ENCODE measurements at places on chromosomes 12 and 14. TPM values are rescaled to one million over a fixed set of nuclear protein-coding genes. Genes with fewer than 3 reads are reported as not detected.

DNA sequence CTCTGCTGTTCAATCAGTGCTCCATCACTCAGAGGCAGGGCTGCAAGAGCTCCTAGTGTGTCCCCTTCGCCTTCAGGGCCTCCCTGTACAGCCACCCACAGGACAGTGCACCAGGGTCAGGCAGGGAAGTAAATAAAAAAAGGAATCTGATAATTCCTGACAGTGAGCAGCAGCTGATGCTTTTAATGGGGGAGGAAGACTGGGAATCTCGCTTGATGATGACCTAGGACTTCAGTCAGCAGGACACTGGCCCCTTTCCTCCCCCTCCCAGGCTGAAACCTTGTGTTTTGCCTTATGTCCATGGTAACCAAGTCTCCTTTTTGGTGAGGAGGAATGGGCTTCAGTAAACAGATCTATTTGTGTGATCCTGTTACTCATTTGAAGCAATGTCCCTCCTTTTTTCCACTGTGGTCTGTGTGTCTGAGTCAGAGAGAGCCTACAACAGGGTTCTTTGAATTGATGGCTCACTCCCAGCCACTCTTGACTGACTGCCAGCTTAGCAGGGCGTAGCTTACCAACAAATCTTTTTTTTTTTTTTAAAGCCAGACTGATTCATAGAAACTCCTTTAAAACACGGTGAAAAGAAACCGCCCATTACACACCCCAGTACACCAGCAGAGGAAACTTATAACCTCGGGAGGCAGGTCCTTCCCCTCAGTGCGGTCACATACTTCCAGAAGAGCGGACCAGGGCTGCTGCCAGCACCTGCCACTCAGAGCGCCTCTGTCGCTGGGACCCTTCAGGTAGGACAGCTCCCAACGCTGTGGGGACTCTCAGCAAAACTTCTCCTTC is at the start of gene EMP1:
EMP1 (plus strand) TSS at position 597 of the 792 bp plus-strand sequence. CDS start 14,785 bp downstream, outside the sequence.
- peak within 1 kb of the TSS; percentile 10 for H3K27ac ChIP-seq
- peaks cover 3% of the 10 kb centered on the region for H3K4me1 ChIP-seq
- H3K36me3 ChIP-seq, result no peaks in the 10 kb centered on the region
- H3K4me3 ChIP-seq, result peak within 1 kb of the TSS; percentile 85
- H3K27me3 ChIP-seq, result no peaks in the 10 kb centered on the region

FOXG1 gene
- not detected for total RNA-seq

- H3K27ac ChIP-seq, result no peak overlapping the region
- H3K4me3 ChIP-seq, result no peak overlapping the region
- H3K36me3 ChIP-seq, result no peaks in the 10 kb centered on the region
- no peaks in the 10 kb centered on the region for H3K27me3 ChIP-seq
- no peaks in the 10 kb centered on the region for H3K4me1 ChIP-seq
- DNase-seq, result no peak
Measured at GRCh38 chr14:74267588-74267987, 28.3 kb downstream of the VSX2 start.

SERPINA5 gene
- total RNA-seq, result 9.0 TPM

DNA sequence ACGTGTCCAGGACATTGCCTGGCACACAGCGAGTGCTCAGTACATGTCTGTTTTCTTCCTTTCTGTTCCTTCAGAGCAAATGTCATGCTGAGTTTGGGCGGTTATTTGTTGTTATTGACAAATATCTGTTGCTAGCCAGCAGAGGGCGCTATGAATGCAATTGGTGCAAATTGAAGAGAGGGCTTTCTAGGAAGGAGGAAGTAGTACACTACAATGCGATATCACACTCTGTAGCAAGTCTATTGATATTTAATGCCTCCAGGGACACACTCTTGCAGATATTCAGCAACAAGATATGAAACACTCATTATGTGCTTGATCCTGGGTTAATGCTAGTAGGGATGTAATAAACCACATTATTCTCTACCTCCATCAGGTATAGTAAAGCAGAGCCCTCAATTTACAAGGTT is 267.3 kb upstream of the SRRM4 start:
- no peaks in the 10 kb centered on the region for H3K4me1 ChIP-seq
- H3K27me3 ChIP-seq, result no peaks in the 10 kb centered on the region
- no peak for DNase-seq
- no peak overlapping the region for H3K27ac ChIP-seq
- no peak overlapping the region for H3K4me3 ChIP-seq
- no peaks in the 10 kb centered on the region for H3K36me3 ChIP-seq

- H3K27me3 ChIP-seq, result no peaks in the 10 kb centered on the region
- no peak overlapping the region for H3K27ac ChIP-seq
- no peak for DNase-seq
- H3K4me1 ChIP-seq, result peaks cover 2% of the 10 kb centered on the region
Measured at GRCh38 chr12:44317651-44318126, 481.8 kb downstream of the TMEM117 start.

SLCO1C1 gene
- total RNA-seq, result 5.1 TPM

DNA sequence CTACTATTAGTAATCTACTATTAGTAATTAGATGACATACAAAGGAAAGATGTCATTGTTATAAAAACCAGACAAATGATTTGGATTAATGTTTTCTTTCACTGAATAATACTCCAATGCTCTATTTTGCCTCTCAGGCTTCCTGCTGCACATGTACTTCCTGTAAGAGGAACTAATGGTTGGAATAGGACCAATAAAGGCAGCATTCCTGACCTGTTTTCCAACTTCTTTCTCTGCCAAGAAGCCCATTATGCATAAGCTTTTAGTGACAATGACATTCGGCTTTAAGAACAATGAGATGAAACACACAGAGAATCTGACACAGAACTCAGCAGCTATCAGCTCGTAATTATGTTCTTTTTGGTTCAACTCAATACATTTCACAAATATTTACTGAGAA is 5.2 kb upstream of the C12orf56 start:
- H3K4me1 ChIP-seq, result no peaks in the 10 kb centered on the region
- H3K27me3 ChIP-seq, result no peaks in the 10 kb centered on the region
- H3K4me3 ChIP-seq, result no peak overlapping the region
- no peak overlapping the region for H3K27ac ChIP-seq
- H3K36me3 ChIP-seq, result no peaks in the 10 kb centered on the region

DNA sequence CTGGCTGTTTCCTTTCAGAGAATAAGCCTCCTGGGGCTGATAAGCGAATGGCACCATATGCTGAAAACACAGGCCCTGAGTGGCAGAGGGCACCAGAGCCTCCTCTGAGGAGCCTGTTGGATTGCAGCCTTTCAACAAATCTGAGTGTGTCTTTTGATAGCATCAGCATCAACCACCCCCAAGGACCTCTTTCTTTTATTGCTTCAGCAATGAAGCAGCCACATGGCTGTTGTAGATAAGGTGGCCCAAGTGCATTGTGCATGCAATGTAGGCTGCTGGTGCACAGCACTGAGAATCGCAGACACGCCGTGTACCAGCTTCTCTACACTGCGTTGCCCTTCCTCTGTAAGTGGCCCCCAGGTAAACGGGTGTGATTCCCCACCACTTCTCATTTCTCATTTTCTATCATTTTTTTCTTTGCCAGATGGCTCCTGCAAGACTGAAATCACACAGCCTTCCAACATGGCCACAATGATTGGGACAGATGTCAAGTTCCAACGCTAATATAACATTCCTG is 191.7 kb downstream of the DAD1 start:
- H3K4me3 ChIP-seq, result no peak overlapping the region
- DNase-seq, result no peak
- H3K27me3 ChIP-seq, result no peaks in the 10 kb centered on the region
- H3K27ac ChIP-seq, result no peak overlapping the region
- H3K4me1 ChIP-seq, result peaks cover 2% of the 10 kb centered on the region

DNA sequence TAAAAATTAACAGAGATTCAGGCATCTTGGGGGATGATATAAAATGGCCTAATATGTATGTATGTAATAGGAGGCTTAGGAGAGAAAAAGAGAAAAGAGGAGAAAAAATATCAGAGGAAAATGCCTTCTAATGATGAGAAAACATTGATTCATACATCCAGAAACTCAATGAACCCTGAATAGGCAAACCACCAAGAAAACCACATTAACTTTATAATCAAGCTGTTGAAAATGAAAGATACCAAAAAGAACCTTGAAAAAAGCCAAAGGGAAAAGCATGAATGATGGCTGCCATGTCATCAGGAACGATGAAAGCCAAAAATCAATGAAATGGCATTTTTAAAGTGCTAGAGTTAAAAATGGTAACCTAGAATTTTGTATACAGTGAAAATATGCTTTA is 180.2 kb downstream of the EPS8 start:
- no peak overlapping the region for H3K4me3 ChIP-seq
- H3K36me3 ChIP-seq, result no peaks in the 10 kb centered on the region
- peaks cover 1% of the 10 kb centered on the region for H3K4me1 ChIP-seq
- no peak for DNase-seq

SLC5A8 gene
- not detected for total RNA-seq

- H3K4me3 ChIP-seq, result no peak overlapping the region
- H3K4me1 ChIP-seq, result no peaks in the 10 kb centered on the region
- no peak for DNase-seq
- no peaks in the 10 kb centered on the region for H3K27me3 ChIP-seq
- H3K36me3 ChIP-seq, result no peaks in the 10 kb centered on the region
Measured at GRCh38 chr14:25041484-25041883, 8.5 kb downstream of the STXBP6 start.

- DNase-seq, result no peak
- no peak overlapping the region for H3K27ac ChIP-seq
- no peaks in the 10 kb centered on the region for H3K4me1 ChIP-seq
- no peaks in the 10 kb centered on the region for H3K36me3 ChIP-seq
- no peaks in the 10 kb centered on the region for H3K27me3 ChIP-seq
Measured at GRCh38 chr12:50961708-50962107, 9.4 kb downstream of the HIGD1C start.

CAPRIN2 gene
- 26.5 TPM for total RNA-seq

CCDC175 gene
- total RNA-seq, result 0.71 TPM

NPFF gene
- total RNA-seq, result not detected

EPS8 gene
- total RNA-seq, result 165 TPM

DNA sequence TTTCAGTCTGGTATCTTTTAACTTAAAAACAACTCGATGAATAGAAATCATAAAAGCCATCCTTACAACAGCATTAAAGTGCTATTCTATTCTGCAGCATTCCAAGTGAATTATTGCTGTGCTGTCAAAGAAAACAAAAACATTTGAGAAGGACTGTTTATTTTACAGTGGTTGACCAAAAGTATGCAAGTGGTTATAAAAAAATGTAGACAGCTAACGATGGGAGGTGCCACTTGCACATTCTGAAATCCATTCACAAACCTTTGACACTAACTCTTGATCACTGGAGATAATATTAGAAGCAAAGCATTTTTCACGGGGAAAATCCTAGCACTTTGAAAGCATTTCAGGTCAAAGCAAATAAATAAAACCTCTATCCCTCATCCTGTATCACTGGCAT is 55.6 kb downstream of the HMGA2 start:
- no peaks in the 10 kb centered on the region for H3K36me3 ChIP-seq
- no peak overlapping the region for H3K27ac ChIP-seq
- H3K4me3 ChIP-seq, result no peak overlapping the region
- no peaks in the 10 kb centered on the region for H3K27me3 ChIP-seq

ZNF385A gene
- total RNA-seq, result 27.6 TPM

GRCh38 chr12:47757364-47757839 is 1.3 kb downstream of the RAPGEF3 start:
- H3K4me1 ChIP-seq, result peaks cover 4% of the 10 kb centered on the region
- H3K27ac ChIP-seq, result no peak overlapping the region
- no peaks in the 10 kb centered on the region for H3K27me3 ChIP-seq
- H3K36me3 ChIP-seq, result no peaks in the 10 kb centered on the region
- no peak for DNase-seq

DNA sequence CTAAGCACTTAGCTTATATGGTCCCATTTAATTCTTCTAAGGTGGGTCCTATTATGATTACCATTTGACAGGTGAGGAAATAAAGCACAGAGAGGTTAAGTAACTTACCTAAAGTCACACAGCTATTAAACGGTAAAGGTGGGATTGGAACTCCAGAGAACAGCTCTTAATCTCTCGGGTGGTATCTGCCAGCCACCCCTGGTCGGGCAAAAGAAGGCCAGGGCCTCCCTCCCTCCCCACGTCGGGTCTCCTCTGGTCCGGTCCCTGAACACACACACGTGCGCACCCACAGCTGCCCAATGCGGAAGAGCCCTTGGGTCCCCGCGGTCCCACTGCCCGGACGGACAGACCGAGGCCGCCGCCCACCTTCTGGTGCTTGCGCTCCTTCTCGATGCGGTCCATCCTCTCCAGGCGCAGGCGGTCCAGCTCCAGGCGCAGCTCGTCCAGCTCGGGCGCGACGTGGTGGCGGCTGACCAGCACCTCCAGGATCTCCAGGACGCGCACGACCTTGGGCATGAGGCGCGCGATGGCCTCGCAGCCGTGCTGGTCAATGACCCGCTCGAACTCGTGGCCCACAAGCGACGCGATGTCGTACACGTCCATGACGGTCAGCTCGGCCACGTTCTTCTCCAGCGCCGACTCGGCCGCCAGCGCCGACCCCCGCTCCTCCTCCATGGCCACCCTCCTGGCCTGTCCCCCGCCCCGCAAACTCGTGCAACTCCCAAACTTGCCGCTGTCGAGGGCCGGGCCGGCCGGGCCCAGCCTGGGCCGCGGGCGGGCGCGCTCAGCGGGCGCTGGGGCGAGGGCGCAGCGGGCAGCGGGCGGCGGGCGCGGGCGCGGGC is 490 bp downstream of the RILPL1 start:
- no peaks in the 10 kb centered on the region for H3K36me3 ChIP-seq
- peaks cover 5% of the 10 kb centered on the region for H3K4me1 ChIP-seq

DNA sequence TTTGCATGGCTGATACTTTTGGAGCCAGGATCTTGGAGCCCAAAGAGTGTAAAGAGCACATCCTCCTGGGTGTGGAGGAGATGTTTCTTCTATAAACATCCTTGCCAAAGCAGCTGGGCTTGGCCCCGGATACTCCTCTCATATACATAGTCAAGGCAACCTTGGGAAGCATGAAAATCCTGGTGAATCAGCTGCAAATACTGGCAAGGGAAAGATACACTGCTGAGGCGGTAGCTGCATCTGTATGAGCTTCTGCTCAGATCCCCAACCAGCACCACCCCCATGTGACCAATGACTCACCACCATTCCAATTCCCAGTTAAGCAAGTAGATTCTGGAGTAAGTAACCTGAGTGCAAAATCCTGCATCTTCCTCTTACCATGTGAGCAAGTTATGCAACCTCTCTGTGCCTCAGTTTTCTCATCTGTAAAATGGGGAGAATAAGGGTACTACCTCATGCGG is 567.4 kb downstream of the MED13L start:
- peak; percentile 58 for DNase-seq
- H3K4me3 ChIP-seq, result no peak overlapping the region
- no peaks in the 10 kb centered on the region for H3K27me3 ChIP-seq
- no peaks in the 10 kb centered on the region for H3K36me3 ChIP-seq

RTN1 gene
- total RNA-seq, result 42.4 TPM

SGPP1 gene
- total RNA-seq, result 17.5 TPM

- DNase-seq, result no peak
- no peaks in the 10 kb centered on the region for H3K36me3 ChIP-seq
- no peaks in the 10 kb centered on the region for H3K27me3 ChIP-seq
- no peak overlapping the region for H3K4me3 ChIP-seq
- no peaks in the 10 kb centered on the region for H3K4me1 ChIP-seq
Measured at GRCh38 chr14:25042362-25043299, 7.3 kb downstream of the STXBP6 start.

DNA sequence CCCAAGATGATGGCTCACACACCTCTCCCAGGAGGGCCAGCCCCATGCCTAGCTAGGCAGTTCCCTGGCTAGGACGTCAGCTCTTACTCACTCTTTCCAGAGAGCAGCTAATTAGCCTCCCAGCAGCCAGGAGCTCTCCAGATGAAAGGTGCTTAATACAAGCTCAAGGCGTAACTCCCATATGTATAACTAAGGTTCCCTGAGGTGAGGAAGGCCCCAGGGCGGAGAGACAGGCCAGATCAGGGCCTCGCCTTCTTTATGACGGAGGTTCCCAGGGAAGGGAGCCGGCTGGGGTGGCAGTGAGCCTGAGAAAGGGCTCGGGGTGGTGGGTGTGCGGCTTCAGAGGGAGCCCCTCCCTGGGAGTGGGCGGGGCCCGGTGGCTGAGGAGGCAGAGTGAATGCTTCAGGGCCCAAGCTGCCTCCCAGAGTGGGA is 26.4 kb upstream of the ZFP36L1 start:
- peak; percentile 80 for DNase-seq
- peaks cover 2% of the 10 kb centered on the region for H3K4me1 ChIP-seq
- no peak overlapping the region for H3K27ac ChIP-seq
- no peaks in the 10 kb centered on the region for H3K36me3 ChIP-seq
- no peaks in the 10 kb centered on the region for H3K27me3 ChIP-seq

Measured in aorta (tissue), 5 donors.